ENCODE measurements at places on chromosomes 3 and 15.

- H3K36me3 ChIP-seq: no peaks in the 10 kb centered on the region
- H3K27me3 ChIP-seq: no peaks in the 10 kb centered on the region
- no peak overlapping the region for H3K27ac ChIP-seq
- H3K4me3 ChIP-seq: no peak overlapping the region
These were observed 258.7 kb upstream of the CTNNB1 start for GRCh38 chr3:40940651-40941050.

GRCh38 chr3:4033296-4033695, 234.1 kb downstream of the LRRN1 start:
- no peak overlapping the region for H3K27ac ChIP-seq
- no peak for DNase-seq
- H3K4me1 ChIP-seq: no peaks in the 10 kb centered on the region
- H3K27me3 ChIP-seq: no peaks in the 10 kb centered on the region
- H3K36me3 ChIP-seq: no peaks in the 10 kb centered on the region

DNA sequence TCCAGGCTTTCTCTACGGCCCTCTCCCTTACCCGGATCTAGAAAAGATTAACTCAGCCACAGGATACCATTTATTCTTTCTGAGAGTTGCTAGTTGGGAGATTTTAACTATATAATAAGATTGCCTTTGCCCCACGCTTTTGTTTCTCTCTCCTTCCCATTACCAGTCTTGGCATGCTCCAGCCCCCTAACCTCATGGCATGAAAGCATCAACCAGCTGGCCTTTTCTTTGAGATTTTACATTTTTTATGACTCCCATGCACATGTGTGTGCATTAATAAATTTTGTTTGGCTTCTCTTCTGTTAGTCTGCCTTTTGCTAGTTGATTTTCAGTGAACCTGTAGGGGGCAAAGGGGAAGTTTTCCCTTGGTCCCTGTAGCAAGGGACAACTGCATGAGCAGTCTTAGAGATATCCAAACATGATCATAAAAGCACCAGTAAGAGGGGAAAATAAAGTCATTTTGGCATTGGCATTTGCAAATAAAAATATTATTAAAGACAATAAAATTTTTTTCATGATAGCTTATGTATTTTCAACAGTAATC, 73.6 kb downstream of the OXSM start:
- H3K27me3 ChIP-seq: no peaks in the 10 kb centered on the region
- no peaks in the 10 kb centered on the region for H3K4me1 ChIP-seq
- H3K36me3 ChIP-seq: no peaks in the 10 kb centered on the region
- no peak overlapping the region for H3K4me3 ChIP-seq
- no peak overlapping the region for H3K27ac ChIP-seq

- no peaks in the 10 kb centered on the region for H3K27me3 ChIP-seq
- H3K27ac ChIP-seq: no peak overlapping the region
- no peak for DNase-seq
- no peaks in the 10 kb centered on the region for H3K36me3 ChIP-seq
- no peaks in the 10 kb centered on the region for H3K4me1 ChIP-seq
These were observed 30.5 kb upstream of the LIPC start for GRCh38 chr15:58401276-58401675.

DNA sequence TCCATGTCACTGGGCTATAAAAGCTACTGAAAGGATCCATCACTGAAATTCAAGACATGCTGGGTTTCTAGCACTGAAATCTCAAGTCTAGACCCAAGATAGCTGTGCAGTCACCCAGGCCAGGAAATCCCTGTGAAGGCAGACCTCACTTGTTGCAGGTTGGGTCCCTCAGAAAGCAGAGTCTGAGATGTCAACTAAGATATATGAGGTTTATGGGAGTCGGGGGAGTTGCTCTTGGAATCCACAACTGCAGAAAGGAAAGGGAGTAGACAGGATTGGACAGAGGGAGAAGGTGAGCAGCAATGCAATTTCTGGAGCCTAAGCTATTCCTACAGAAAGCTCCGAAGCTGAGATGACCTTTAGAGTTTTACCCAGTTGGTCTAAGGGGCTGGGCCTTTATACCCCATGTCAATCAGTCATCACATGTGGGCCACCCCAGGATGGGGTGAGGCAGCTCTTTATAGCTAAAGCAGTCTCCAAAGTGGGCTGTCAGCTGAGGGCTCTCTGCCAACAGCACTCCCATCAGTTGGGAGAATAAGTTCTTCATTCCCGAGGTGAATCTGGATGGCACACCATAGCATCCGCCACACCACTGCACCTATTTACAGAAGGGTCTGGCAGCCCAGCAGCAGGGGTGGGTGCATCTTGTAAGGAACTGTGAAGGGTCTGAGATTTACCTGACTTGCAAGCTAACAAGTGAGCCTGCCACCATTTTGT, 52.3 kb upstream of the ACVR2B start:
- no peak overlapping the region for H3K27ac ChIP-seq

- H3K4me3 ChIP-seq: no peak overlapping the region
- H3K36me3 ChIP-seq: no peaks in the 10 kb centered on the region
- H3K27me3 ChIP-seq: peaks cover 22% of the 10 kb centered on the region
- peaks cover 4% of the 10 kb centered on the region for H3K4me1 ChIP-seq
- DNase-seq: peak; percentile 40
These were observed 39.0 kb upstream of the IGF1R start for GRCh38 chr15:98609144-98609852.

DNA sequence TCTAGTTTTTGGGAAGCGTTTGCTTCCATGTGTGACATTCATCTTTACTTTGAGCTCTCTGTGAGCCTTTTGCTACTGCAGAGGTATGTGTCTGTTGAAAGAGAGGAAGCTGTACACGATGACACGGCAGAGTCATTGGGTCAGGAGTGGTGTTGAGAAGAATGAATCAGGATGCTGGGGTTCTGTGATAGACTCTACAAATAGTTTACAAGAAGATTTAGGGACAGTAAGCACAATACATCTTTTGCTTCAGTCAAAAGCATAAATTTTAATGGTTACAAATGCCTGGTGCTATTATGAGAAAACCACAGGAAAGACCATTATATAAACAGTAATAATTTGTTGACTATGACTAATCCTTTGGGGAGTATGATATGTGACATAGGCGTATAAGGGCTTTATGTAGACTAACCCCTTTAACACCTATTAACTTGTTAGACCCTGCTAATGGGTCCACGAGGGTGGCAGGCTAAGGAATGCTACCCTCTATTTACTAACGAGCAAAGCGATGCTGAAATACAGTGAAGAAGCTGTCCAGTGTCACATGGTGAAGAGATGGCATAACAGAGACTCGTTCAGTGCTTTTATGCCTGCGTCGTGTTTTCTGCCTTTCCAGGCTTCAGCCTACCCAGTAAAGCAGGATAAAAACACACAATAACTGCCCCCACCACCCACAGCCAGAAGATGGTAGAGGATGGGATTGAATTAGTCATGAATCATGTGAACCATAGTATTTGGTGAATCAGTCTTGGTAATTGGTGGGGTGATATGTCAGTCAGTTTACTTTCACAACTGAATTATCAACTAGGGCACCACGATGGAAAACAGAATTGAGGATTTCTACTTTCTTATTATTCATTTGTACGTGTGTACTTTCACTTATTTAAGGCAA, 118.8 kb downstream of the LPP start:
- peak overlapping the region; percentile 97 for H3K27ac ChIP-seq
- peak; percentile 96 for DNase-seq
- no peak overlapping the region for H3K4me3 ChIP-seq
- H3K36me3 ChIP-seq: peaks cover 4% of the 10 kb centered on the region

- no peak overlapping the region for H3K4me3 ChIP-seq
- DNase-seq: no peak
- H3K27me3 ChIP-seq: peaks cover 22% of the 10 kb centered on the region
- no peaks in the 10 kb centered on the region for H3K36me3 ChIP-seq
- H3K4me1 ChIP-seq: no peaks in the 10 kb centered on the region
- no peak overlapping the region for H3K27ac ChIP-seq
These were observed 122.7 kb upstream of the IGF1R start for GRCh38 chr15:98525661-98526001.

DNA sequence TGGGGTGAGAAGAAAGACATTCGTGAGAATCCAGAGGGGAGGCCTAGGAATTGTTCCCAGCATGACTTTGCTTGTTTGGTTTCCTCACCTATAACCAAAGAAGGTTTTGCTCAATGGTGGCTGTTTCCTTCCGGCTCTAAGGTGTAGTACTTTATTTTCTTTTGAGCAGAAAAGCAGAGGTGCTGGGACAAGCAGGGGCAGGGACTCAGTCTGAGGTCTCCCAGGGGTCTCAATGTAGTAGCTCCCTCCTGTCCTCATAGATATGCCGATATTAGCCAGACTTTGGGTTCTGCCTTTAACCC, 41.6 kb downstream of the ZBTB38 start:
- peak overlapping the region; percentile 33 for H3K27ac ChIP-seq
- H3K27me3 ChIP-seq: no peaks in the 10 kb centered on the region
- no peak overlapping the region for H3K4me3 ChIP-seq
- DNase-seq: no peak
- H3K4me1 ChIP-seq: peaks cover 15% of the 10 kb centered on the region

DNA sequence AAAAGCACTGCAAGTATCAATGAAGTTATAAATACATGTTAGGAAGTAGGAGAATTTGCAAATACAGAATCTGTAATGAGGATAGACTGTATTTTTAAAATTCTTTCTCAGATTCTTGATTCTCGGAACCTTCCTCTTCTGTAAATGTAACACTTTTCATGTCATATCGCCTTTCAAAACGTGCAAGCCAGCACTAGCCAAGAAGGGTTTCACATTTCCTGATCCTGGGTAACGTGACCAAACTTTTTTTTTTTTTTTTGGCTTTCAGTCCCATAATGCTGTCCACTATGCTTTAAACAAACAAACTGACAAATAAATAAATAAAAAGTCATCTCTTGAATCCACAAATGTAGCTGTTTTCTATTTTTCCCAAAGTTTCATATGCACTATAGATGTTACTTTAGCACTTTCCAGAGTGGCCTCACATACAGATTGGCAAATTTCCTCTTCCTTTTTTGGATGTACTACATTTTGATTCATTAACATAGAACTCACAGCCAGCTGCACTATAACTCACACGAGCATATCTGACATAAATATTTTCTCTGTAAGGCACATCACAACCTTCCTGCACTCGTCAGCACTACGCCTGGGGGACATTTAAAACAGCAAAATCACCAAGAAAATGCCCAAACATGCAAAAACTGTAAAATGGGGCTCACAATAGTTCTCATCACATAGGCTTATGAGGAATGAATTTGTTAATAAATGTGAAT, 208.1 kb downstream of the OSBPL10 start:
- H3K4me3 ChIP-seq: no peak overlapping the region
- H3K36me3 ChIP-seq: no peaks in the 10 kb centered on the region
- H3K27ac ChIP-seq: no peak overlapping the region
- no peaks in the 10 kb centered on the region for H3K27me3 ChIP-seq
- H3K4me1 ChIP-seq: peaks cover 2% of the 10 kb centered on the region

- H3K27ac ChIP-seq: no peak overlapping the region
- H3K36me3 ChIP-seq: no peaks in the 10 kb centered on the region
- H3K4me3 ChIP-seq: no peak overlapping the region
- H3K4me1 ChIP-seq: peaks cover 2% of the 10 kb centered on the region
These were observed 10.8 kb downstream of the THRB start for GRCh38 chr3:24483873-24484272.

GRCh38 chr3:197369545-197369944, 71.1 kb upstream of the DLG1 start:
- no peaks in the 10 kb centered on the region for H3K36me3 ChIP-seq
- peaks cover 34% of the 10 kb centered on the region for H3K4me1 ChIP-seq
- no peak for DNase-seq
- peaks cover 18% of the 10 kb centered on the region for H3K27me3 ChIP-seq

DNA sequence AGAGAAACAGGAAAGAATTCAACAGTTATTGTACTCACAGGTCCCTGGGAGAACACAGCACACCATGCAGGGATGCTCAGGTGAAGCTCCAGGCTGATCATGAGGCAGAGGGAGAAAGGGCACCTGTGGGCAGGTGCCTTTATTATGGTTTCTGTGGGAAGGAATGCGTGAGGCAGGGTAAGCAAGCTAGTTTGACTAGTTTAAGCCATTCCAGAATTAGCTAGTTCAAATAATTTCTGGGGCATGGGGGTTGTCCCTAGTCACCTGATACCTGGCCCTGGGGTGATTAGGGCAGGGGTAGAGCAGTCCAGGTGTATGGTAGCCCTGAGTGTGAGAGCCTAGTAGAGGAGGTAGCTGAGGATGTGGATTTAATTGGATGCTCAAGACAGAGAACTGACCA, 47.9 kb upstream of the DCLK3 start:
- H3K27ac ChIP-seq: no peak overlapping the region
- H3K4me3 ChIP-seq: no peak overlapping the region
- no peak for DNase-seq

- no peak overlapping the region for H3K27ac ChIP-seq
- peaks cover 44% of the 10 kb centered on the region for H3K27me3 ChIP-seq
- peaks cover 2% of the 10 kb centered on the region for H3K4me1 ChIP-seq
These were observed 13.1 kb upstream of the EHD4 start for GRCh38 chr15:41985236-41986160.

DNA sequence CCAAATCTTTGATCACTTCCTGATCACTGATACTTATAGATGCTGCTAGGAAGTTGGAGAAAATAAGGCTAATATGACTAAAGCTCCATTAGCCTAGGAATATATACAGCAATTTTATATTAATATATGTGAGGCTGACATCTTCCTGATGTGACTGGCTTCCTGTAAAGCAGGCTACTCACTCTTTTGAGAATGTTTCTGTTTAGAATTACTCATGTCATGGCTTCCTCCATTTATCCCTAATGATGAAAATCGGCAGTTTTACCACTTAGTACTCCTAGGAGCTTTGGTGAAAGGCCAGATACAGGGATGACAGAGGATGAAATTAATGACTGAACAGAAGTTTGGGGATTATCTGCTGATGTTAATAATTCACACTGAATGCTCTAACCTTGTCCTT, 3.9 kb upstream of the MAP1A start:
- no peaks in the 10 kb centered on the region for H3K27me3 ChIP-seq
- no peaks in the 10 kb centered on the region for H3K36me3 ChIP-seq
- no peak overlapping the region for H3K27ac ChIP-seq
- peaks cover 33% of the 10 kb centered on the region for H3K4me1 ChIP-seq
- H3K4me3 ChIP-seq: no peak overlapping the region
- peak; percentile 51 for DNase-seq

DNA sequence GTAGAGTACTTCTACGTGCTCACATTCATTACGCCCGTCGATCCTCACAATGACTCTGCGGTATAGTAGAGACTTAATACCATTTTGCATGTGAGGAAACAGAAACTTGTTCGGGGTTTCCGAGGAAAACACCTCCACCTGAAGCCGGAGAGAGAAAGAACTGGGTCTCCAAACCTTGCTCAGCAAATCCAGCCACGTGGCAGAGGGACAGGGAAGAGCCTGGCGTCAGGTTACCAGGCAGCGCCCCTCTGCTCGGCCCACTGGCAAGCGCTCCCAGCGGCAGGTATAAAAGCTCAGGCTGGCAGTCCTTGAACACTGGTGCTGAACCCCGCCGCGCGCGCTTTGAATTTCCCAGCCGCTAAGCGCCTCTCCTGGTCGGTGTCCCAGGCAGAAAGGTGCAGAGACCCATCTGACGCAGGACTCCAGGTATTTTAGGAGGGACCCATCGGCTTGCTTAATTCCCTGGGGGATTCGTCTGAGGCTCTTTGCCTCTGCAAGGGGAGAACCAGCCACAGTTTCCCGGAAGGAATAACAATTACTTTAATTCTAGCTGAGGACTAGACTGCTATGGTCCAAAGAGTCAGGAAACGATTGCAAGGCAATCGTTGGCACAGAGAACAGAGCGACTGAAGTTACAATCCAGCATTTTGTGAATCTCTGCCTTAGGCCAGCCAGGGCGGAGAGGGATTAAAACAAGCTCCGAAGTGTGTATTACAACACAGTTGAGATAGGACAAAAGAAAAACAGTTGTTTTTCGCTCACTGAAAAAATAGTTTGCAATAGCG, at the start of gene C2CD4A:
TSS of gene C2CD4A (plus strand) at position 315 of the 785 bp plus-strand sequence. CDS start 637 bp downstream, outside the sequence.
- H3K36me3 ChIP-seq: peaks cover 4% of the 10 kb centered on the region
- H3K27me3 ChIP-seq: peaks cover 27% of the 10 kb centered on the region
- peak; percentile 55 for DNase-seq
- peak within 1 kb of the TSS; percentile 52 for H3K4me3 ChIP-seq

GRCh38 chr3:196227629-196228493, 11.5 kb downstream of the SLC51A start:
- H3K27ac ChIP-seq: no peak overlapping the region
- H3K4me1 ChIP-seq: no peaks in the 10 kb centered on the region
- H3K36me3 ChIP-seq: peaks cover 3% of the 10 kb centered on the region

Data from mesenchymal stem cell (in vitro differentiated cells and primary cell).